ENCODE measurements at places on chromosomes 13 and 19.

DNA sequence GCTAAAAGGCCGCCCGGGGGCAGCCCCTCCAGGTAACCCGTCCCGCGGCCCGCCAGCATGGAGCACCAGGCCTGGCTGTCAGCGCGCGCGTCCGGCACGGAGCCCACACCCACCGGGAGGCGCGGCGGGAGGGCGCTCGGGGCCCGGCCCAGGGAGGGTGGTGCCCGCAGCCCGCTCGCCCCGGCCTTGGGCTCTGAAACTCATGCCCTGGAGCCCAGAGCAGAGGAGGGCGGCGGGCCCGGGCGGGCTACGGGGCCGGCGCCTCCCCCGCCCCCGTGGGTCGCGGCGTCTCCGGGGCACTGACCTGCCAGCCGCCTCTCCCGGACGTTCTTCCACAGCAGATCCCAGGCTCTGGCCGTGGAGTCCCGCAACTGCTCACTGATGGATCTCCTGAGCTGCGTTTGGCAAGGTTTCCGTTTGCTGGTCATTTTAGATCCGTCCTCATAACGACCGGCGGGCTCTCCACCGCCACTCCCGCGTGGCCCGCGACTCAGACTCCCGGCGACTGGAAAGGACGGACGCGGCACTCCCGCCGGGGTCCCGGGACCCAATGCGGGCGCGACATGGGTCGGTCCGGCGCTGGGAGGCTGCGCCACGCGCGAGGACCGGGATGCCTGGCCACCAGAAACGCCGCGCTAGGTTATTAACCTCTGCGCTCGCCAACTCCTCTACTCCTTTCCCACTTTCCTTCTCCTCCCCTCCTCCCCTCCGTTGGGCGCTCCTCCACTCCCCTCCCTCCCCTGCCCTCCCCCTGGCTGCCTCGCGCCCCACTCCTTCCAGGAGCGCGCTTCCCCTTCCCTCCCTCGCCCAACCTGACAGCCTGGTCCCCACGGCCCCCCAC lies 64.7 kb upstream of the STARD13 start:
- DNase-seq: peak; percentile 88

DNA sequence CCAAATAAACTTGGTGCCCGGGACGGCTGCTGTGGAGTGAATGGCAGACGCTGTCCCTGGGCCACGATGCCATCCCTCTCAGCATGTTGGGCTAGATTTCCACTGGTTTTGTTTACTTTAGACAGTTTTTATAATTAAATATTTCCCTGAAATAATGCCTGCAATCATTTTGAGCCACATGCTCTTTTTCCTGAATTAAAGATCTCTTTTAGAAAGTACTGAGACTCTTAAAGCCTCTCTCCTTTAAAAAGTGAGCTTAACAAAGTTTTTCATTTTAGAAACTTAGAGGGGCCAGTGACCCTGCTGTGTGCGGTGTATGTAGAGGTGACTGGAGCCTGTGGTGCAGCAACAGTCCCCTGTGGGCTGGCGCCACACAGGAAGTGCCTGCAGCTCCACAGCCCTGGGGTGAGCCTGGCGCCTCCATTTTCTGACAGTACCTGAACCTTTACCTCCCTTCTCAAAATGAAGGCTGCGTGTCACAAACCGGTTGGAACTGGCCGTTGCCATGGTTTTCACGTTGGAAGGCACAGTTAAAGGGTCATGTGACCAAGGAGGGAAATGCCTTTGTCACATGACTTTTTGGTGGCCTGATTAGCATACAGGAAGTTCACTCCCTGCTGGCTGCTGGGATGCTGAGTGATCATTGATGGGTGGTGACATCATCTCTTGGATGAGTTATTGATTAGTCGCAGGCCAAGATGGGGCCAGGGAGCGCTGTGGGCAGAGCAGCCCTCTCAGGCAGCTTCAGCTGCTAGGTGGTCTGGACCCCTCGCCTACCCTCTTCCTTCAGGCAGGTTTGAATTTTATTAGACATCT lies 26.3 kb downstream of the TSSK6 start:
- DNase-seq: peak; percentile 94

DNA sequence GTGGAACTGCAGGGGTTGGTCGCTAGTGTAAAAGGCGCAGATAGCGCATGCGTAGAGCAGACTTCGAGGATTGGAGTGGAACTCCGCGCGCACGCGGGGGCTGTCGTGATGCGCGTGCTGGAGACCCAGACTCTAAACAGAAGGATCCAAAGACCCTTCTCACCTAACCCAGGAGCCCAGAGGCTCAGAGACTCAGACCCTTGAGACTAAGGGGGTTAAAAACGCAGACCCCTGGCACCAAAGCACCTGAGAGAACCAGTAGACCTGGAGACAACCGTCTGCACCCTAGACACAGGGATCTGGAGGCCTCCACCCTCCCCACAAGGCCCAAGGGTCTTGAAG lies 567 bp upstream of the CTU1 start:
- DNase-seq: no peak

DNA sequence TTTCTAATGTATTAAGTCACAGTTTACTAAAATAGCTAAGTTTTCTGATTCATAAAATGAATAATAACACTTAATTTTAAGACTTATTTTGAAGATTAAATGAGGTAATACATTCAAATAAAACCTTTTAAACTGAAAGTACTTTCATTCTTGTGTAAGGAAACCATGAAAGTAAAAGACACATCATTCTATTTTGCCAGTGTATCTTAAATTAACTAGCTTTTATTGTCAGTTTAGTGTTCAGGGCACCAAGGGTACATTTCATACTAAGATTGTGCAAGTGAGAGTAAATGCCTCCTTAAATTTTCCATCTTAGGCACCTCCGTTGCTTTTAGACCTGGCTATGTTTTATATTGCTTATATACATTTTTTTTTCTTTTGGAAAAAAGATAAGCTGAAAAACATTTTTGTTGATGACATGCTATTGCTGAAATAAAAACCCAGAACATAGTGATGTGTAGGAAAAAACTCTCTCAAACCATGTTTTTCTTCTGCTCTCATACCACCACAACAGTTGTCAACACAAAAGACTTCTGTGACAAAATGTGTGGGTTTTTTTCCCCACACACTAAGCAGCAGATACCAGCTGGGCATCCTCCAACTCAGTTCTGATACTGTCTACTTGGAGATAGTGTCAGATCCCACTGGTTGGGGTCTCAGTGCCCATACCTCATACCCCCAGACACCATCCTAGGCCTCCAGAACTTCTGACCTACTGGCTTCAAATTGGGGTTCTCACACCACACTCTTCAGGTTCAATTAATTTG lies 30.7 kb upstream of the LPAR6 start:
- DNase-seq: no peak

- DNase-seq: no peak
Observed at GRCh38 chr13:42041684-42042035, 6.8 kb upstream of the DGKH start.

DNA sequence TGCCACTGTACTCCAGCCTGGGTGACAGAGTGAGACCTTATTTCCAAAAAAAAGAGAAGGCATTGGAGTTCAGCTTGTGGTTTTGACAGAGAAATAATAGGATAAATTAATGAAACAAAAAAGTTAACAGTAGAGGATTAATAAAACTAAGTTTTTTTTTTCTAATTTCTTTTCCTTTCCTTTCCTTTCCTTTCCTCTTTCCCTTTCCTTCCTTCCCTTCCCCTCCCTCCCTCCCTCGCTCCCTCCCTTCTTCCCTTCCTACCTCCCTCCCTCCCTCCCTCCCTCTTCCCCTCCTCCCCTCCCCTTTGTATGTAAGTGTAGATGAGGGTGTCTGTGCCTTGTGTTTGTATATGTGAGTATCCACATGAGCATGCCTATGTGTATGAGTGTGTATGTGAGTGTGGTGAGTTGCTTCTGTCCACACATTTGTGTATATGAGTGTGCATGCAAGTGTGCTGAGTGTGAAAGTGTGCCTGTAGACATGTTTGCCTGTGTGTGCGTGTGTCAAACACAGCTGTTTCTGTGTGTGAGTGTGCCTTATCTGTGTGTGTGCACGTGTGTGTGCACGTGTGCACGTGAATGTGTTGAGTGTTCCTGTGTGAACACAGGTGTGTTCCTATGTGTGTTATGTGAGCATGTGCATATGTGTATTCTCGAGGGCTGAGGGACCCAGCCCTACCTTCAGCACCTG lies 12.5 kb upstream of the MZF1 start:
- DNase-seq: no peak

- DNase-seq: no peak
Observed at GRCh38 chr13:31081316-31081715, 80.4 kb downstream of the HSPH1 start.

DNA sequence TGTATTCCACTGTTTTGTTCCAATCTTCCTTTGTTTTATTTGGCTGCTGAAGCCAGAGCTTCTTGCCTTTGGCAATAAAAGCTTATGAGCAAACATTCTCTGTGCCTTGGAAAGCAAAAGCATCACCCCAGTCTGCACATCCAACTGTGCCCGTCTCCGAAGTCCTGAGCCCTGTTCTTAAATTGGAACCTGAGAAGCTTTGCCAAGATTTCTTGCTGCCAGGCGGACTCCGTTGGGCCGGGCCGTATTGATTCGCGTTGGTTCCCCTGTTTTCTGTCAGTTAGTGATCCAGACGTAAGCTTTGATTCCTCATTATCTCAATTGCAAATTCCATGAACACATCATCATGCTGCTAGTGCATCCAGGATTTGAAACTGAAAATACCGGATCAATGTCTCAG lies 793.0 kb downstream of the OLFM4 start:
- peak; percentile 44 for DNase-seq

DNA sequence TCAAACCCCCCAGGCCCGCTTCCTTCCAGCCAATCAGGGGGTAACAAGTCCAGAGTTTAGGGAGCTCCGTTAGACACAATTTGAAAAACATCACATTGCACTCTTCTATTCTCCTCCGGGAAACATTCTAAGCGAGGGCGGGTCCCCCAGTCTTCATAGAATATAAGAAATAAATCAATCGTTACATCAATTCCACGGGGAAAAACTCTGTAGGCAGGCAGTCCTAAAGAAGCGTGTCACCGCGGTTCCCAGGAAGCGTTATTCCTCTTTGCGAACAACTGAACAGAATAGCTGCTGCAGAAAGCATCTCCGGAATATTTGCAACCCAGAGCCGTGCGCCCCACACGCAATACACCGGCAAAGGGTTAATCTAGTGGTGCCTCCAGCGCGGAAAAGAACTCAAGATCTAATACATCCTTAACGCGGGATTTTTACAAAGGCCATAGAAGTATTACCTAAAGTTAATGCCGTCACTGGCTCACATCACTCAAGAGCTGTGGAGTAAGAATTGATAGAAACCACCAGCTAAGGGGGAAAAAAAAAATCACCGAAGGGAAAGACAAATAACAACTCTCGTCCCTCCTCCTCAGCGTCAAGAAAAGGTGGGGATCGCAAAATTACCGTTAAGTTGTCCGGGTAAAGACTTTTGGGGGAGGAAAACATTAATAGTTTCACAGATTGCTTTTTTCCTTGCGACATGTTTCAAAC lies 65.1 kb downstream of the KCNRG start:
- no peak for DNase-seq

DNA sequence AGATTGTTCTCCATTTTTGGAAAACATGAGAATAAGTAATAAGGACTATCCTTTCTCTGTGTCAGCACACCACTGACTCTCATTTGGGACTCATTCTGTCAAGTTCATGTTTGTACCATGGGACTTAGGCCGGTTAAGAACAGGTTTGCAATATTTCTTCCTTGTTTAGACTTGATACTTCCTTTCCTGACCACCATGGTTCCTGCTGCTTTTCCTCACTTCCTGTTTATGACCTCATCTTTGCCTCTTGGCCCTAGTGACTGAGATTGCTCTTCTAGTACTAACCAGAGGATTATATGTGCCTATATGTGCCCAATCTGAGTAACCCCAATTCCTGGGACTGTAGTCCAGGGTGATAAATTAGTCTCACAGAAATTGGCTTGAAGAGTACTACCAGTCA lies 32.5 kb upstream of the NDFIP2 start:
- no peak for DNase-seq

- DNase-seq: no peak
Observed at GRCh38 chr13:83853771-83854170, 28.5 kb downstream of the SLITRK1 start.

DNA sequence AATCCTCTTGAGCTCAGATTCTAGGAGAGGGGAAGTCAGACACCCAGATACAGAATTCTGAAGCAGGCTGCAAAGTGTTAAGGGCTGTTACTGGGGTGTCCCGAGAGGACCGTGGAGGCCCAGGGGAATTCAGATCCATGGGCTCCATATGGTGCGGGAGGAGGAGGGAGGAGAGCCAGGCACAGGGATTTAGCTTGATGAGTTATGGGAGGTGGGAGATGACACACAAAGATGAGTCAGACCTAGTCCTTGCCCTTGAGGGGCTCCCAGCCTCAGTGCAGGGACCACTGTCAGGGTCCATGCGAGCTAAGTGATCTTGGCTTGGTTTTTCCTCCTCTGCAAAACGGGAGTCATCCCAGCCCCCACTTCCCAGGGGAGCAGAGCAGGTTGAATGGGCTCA lies 14.4 kb upstream of the GIPR start:
- DNase-seq: no peak

DNA sequence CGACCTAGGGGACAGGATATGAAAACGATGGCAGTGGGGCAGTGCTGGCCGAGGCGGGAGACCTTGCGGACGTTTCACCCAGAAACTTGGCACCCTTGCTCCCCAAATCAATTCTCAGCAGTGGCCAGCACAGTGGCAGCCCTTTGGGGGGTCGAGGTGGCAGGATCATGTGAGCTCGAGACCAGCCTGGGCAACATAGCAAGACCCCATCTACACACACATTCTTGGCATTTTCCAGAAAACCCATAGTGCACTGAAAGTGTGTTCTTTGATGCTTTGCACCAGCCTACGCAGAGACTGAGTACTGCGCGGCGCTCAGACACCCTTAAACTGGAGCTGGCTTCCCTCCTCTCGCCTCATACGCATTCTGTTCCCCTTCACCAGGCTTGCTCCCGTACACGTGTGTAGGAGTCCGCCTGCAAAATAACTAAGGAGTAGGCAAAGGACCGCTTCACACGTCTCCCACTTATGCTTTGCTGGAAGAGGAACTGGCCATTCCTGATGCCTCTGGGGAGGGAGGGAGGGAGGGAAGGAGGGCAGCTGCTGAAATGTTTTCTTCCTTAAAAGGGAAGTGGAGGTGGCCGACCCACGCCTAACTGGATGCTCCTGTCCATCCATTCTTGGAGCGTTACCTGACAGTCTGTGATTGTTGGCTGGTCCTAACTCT lies 23.5 kb upstream of the MIER2 start:
- peak; percentile 24 for DNase-seq

DNA sequence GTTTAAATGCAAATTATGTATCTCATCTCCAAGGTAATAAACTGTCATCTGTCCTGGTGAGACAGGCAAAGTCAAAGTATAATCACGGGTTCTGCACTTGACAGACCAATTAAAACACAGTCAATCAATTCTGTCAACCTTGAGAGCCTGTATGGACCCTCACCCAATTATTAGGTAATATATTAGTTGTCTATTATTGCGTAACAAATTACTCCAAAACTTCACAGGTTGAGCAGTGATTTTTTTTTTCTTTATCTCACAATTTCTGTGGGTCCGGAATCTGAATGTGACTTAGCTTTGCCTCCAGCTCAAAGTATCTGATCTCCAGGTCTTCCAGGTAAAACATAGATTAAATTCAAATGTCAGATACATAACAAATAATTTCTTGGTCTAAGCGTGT lies 707.4 kb upstream of the ARGLU1 start:
- no peak for DNase-seq

- no peak for DNase-seq
Observed at GRCh38 chr19:50233308-50233910, 30.0 kb downstream of the MYH14 start.
